ENCODE measurements at places on chromosomes 11 and 22. TPM values are rescaled to one million over a fixed set of nuclear protein-coding genes. Genes with fewer than 3 reads are reported as not detected.
A peak's percentile ranks its signal among the peaks of the same experiment; 100 is the strongest.

Gene SLC29A2
- 0.36 TPM for total RNA-seq

DNA sequence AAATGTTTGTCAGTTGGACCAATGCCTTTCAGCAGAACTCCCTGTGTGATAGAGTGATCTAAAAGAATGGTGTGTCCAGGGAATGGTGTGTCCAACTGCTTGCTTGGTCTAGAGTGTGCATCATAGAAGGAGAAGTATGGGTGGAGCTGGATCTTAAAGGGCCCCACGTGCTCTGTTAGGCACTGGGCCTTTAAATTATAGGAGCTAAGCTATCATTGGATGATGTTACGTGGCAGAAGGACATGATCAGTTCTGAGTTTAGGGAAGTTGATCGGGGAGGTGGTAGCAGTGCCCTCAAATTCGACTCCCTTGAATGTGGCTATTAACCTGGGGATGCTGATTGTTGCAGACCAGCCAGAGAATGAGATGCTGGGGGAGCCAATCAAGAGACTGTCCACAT is 16.4 kb downstream of the STX3 start:
- no peak for DNase-seq

GRCh38 chr11:13705710-13706109 is 37.2 kb downstream of the FAR1 start:
- no peak for DNase-seq

- no peak for DNase-seq
These were observed 14.7 kb downstream of the PHF21B start for GRCh38 chr22:44995105-44995514.

- peak; percentile 19 for DNase-seq
These were observed 46.1 kb downstream of the RRAS2 start for GRCh38 chr11:14312736-14313438.

DNA sequence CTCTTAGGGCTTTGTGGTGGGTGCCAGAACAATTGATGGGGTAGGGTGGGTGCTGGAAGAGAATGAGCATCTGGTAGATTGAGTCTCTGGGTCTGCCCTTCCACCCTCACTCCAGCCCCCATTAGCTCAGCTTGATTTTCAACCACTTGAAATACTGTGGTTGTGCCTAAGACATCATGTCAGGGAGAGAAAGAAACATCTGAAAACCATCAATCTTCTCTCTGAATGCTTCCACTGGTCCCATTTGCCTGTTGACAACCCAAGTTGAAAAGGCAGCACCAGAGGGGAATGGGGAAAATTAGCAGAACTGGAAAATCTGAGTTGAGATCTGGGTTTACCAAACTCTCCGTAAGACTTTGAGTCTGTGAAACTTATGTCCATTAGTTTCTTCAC is 26.1 kb downstream of the CD44 start:
- DNase-seq, result no peak

DNA sequence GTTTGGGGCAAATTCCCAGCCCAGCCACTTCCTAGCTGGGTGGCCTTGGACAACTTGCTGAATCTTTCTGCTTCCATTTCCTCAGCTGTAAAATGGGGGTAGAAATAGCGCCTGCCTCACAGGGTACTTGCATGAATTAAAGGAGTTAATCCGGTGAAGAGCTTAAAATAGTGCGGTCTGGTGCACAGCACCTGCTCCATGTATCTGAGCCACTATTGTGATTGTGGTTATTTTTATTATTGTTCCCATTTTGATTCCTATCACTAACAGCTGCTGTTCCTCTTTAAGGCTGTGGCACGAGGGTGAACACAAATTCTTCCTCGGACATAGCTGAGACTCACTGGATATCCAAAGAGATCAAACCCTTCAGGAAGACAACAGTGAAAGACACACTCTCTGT is 46.9 kb upstream of the TP53I11 start:
- DNase-seq, result no peak

DNA sequence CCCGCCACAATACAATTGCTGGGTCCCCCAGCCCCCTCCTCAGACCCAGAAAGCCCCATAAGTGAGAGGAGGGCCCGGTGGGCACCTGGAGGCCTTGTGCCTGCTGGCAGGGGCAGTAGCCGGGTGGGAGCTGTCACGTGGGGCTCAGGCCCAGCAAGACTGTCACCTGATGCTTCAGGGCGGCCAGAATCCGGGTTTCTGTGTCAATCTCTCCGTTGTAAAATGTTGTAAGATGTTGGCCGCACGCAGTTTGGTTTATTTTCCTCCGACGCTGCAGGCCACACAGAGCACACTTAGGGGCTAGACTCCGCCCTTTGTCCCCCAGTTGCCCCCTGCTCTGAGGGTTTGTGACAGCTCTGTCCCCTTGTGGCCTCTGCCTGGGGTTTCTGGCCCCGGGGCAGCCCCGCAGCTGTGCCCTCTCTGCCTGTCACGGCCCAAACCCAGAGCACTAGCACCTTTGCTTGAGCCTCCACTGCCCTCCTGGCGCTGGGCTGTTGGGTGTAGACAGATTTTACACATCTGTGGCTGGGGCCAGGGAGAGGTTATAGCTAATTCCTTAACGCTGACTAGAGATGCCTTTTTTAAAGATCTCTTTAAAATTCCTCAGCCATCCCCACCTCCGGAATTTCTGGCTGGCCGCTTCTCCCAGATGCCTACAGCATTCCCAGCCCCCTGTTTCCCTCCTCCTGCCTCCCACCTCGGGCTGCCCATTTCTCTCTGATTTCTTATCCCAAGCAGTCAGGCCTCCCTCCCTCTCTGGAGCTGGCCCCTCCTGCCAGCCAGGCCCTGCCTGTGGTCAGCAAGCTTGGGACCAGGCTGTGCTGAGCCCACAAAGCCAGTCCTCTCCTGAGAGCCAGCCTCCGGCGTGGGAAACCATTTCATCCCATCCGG is 3.2 kb upstream of the PRR5 start:
- peak; percentile 97 for DNase-seq

DNA sequence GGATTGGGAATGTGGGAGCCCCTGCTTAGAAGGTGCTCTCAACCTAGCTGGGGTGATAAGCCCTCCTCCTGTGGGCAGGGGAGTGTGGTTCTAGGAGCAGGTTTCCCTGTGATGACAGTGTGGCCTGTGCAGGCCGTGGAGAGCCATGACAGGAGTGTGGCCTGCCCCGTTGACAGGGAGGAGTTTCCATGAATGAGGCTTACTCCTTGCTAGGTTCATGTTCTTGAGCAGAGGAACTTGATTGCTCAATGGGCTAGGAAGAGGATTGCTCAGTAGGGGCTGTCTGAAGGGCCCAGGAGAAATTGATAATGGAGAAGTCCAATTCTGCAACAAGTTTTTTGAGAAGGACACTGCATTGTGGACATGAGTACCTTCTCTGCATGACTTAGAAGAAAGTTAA is 92.0 kb downstream of the PPP6R3 start:
- no peak for DNase-seq

- no peak for DNase-seq
These were observed 2.9 kb upstream of the SMIM38 start for GRCh38 chr11:69152733-69153421.

DNA sequence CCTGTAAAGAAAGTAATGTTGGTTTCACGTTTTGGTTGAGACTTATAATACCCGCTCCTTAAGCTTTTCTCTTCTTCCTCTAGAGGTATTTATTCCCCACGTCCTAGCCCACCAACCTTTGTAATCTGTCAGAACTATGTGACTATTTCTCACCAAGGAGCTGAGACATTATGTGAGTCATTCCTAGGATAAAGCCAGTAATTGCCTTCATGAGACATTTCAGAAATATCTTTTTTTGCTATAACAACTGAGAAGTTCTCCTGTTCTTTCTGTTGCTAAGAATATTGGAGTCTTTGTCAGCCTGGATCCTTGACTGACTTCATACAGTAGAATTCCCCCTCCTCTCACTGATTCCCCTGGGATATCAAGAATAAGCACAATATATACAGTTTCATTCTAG is 1497.0 kb upstream of the TENM4 start:
- no peak for DNase-seq

- no peak for DNase-seq
These were observed 4.9 kb downstream of the OR10A3 start for GRCh38 chr11:7936615-7937014.

- DNase-seq, result no peak
These were observed 72.0 kb upstream of the IGLL5 start for GRCh38 chr22:22815397-22816170.

- peak; percentile 11 for DNase-seq
These were observed 47.5 kb upstream of the TENM4 start for GRCh38 chr11:79488286-79488685.

- DNase-seq, result no peak
These were observed 4.0 kb downstream of the YPEL4 start for GRCh38 chr11:57645689-57646085.

DNA sequence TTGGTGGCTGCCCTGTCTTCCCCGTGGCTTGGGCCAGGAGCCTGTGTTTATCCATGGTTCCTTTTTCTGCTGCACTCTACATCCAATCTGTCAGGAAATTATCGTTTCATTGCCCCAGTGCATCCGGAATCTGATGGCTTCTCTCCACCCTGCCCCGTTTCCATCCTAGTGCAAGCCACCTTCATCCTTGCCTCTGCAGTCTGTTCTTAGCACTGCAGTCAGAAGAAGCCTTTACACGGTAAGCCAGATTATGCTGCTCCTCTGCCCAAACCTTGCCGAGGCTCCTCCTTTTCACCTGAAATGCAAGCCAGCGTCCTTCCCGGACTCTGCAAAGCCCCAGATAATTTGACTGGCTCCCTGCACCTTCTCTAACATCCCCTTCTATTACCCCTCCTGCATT is 45.1 kb downstream of the PARVG start:
- DNase-seq, result no peak

DNA sequence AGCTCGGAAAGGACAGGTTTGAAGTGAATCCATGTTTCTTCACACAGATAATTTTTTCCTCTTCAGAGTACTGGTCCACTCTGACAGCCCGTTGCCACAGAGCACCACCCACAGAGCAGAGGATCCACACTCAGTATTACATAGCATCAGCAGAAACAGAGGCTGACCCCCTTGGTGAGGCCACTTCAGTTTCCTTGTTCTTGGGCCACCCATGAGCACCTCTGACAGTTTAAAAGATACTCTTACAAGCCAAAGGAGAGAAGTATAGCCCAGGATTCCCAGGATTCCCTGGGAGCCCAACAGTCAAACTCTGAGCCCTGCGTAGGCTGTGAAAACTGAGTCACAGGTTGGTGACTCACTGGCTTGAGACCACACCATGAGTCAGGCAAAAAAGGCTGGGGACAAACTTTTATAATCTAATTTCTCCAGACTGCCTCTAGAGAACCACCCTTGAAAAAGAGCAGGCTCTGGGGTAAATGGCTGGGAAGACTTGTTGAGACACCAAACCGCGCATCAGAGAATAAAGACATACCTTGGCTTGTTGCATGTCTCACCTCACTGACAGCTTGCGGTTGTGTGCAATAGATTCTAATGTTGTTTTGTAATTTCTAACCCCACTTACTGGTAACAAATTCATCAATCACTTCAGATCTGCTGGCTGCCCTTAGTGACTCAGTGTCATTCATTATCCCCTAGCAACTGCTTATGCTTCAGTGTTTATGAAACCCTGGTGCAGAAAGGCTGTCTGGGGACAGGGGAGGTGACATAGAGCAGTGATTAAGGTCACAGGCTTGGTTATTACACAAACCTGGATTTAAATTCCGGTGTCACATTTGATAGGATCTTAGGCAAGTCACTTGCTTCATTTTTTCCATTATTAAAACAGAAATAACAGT is 56.9 kb upstream of the PRSS23 start:
- DNase-seq, result peak; percentile 97

GRCh38 chr11:122791411-122791810 is 46.9 kb upstream of the CRTAM start:
- DNase-seq, result peak; percentile 17

Gene CD3D
- not detected for total RNA-seq

- no peak for DNase-seq
These were observed 13.5 kb downstream of the SMC1B start for GRCh38 chr22:45399712-45400445.

- no peak for DNase-seq
These were observed 129.9 kb downstream of the KCNC1 start for GRCh38 chr11:17864478-17864941.

Gene SMTN
- total RNA-seq, result 63.5 TPM

DNA sequence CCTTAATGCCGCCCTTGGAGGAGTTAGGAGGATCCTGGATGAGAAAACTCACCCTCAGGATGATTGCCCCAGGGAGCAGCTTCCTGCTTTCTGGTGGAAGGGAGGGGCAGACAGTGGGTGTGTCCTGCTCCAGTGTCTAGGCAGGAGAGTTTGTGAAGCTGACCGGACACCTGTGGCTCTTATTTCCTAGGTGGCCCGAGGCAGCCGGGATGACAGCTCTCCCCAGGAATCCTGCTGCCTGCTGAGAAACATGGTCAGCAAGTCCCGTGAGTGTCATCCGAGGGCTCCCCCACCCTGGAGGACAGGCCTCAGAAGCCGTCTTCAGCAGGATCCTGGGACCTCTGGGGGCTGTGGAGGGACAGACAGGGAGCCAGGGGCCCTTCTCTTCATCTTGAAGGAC is 50.4 kb downstream of the ST3GAL4 start:
- no peak for DNase-seq

DNA sequence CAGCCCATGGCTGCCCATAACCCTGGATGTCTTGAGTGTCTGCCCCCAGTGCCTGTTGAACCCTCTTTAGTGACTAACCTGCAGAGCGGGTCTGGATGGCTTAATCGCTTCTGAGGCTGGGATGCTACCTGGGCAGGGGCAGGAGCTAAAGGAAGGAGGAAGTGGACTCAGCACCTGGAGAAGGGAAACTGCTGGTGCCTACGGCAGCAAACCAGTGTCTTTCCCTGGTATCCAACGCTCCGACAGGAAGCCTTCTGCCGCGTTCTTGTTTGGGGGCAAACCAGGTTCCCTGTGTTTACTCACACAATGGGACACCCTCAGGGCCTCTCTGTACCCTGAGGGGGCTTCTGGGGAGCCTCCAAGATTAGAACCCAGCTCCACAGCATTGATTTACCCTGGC is 38.1 kb upstream of the B3GAT1 start:
- no peak for DNase-seq

Gene NCAM1
- 23.6 TPM for total RNA-seq

GRCh38 chr11:120288021-120288420 is 37.1 kb upstream of the TLCD5 start:
- DNase-seq, result no peak

- peak; percentile 48 for DNase-seq
These were observed 3.1 kb upstream of the COMMD9 start for GRCh38 chr11:36292311-36292722.

Gene RIBC2
- 5.7 TPM for total RNA-seq

Data from fibroblast of the aortic adventitia (primary cell).